ENCODE measurements at places on chromosomes 7 and 10.
A peak's percentile ranks its signal among the peaks of the same experiment; 100 is the strongest.

DNA sequence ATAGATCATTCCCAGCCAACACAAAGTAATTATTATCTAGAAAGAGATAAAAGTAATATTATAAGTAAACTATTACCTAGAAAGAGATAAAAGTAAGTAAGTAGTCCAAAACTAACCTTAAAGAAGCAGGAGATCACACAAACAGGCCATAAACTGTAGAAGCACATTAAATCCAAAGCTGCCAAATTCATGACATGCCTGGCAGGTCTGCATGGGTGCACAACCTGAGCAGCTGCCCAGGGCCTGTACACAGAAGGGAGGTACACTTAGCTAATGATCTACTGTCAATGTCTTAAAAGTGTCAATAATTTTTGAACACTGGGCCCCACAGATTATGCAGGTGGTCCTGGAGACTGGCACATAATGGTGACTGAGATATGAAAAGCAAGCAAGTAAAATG lies 196.5 kb downstream of the GRM8 start:
- no peak for DNase-seq

DNA sequence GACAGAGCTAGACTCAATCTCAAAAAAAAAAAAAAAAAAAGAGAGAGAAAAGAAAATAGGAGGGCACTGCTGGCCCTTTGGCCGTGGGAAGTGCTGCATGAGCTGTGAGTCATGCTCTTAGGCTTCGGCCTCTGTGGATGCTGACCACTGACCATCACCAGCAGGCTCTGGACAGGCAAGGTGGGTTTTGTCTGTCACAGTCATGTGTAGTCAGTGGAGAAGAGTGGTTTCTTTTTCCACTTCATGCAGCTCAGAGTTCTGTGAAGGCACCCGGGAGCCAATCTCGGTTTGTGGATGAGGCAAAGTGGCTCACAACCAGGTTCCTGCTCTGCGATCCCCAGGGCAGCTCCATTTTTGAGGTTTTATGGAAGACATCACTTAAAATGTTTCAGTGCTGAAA lies 58.1 kb downstream of the PRTFDC1 start:
- no peak for DNase-seq

GRCh38 chr10:132641401-132641800 lies 103.8 kb downstream of the INPP5A start:
- no peak for DNase-seq

- DNase-seq, result no peak
Observed at GRCh38 chr10:18786478-18786877, 127.2 kb downstream of the ARL5B start.

DNA sequence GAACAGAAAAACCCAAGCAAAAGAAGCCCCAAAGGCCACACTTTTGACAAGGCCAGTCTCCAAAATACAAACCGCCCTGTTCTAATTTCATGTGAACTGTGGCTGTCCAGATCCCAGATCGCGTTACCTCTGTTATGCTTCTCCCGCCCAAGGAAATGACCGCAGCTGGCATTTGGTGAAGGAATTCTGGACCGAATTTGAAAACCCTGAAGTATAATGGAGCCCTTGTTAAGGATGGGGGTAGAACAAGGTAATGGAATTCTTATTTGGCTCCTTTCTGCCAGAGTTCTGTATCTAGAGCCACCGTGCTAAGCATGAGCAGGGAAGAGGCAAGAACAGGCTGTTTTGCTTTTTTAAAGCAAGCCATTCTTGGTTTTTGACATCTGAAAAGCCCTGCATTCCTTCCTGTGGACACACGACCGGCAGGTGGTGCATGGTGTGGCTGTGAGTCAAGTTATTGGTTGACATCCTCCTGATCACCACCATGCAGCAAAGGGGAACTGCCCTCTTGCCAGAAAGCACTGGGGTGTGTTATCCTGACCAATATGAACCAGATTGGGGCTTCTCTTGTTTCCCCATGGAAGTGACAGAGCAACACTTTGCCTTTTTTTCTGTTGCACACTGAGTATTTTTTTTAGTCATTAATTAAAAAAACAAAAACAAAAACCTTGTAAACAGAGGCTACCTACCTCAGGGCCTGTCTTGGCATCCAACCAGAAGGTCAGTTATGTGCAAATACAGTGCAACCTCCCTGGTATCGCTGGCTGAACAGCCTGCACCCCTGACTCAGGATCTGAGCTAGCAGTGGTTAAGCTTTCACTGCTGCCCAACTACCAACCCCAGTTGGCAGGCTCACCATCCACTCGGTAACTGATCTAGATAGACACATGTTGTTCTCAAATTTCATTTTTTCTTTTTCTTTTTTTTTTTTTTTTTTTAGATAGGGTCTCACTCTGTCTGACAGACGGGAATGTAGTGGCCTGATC lies 14.2 kb downstream of the UCMA start:
- no peak for DNase-seq

DNA sequence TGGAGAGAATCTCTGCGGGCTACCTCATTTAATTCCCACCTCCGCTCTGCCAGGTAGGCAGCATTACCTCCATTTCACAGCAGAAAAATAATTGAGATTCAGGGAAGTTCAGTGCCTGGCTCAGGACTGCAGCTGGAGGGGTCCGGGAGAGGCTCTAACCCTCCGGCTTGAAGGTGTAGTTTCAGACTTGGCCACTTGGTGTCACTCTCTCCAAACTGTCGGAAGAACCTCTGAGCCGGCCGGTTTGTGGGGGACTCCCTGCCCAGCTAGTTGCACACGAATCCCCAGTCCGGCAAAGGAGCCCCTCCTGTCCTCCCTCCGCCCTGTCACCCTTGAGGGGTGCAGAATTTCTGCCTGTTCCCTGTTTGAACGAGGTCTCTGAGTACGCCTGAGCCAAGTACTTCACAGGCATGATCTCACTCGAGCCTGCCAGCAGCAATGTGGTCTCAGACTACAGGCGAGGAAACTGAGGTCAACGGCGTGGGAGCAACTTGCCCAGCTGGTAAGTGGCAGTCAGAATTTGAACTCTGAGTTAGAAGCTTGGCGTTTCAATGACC lies 144.7 kb upstream of the ZNF716 start:
- no peak for DNase-seq

- DNase-seq, result no peak
Observed at GRCh38 chr7:117077658-117078057, 124.4 kb downstream of the ST7 start.

- no peak for DNase-seq
Observed at GRCh38 chr7:43553999-43554398, 28.9 kb upstream of the STK17A start.

- DNase-seq, result no peak
Observed at GRCh38 chr7:82615527-82615926, 171.9 kb upstream of the CACNA2D1 start.

DNA sequence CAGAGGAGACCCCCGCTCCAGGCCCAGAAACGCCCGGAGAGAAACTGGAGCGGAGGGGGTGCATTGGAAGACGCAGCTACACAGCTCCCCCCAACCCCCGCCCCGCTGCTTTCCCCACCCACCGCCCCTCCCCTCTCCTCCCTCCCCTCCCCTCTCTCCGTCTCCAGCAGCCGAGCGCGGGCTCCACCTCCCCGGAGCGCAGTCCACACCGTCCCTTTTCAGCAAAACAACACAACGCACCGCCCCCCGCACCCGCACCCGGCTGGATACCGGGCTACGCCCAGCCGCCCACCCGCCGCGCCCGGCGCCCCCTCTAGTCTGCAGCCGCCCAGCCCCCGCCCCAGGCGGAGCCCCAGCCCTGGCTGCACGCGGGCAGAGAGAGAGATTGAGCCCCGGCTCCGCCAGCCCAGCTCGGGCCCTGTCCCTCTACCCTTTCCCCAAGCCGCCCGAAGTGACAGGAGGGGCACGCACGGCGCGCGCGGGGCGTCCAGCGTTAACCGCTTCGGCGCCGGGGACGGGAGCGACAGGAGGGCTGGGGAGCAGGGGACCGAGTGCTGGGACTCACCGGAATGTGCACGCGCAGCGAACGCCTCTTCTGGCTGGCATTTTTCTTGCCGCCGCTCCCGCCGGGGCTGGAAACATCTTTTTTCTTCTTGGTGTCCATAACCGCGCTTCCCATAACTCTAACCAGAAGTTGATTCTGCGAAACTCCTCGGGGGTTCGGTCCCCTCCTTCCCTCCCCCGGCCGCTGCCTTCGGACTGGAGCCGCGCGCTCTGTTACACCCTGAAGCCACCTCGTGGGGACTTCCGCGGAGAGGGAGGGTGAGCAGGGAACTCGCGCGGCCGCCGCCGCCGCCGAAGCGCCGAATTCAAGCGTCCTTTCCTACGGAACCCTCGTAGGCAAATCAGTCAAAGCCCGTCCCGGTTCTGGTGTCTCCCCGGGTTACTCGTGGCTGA lies 695 bp downstream of the PRKAG2 start:
- DNase-seq, result peak; percentile 54

DNA sequence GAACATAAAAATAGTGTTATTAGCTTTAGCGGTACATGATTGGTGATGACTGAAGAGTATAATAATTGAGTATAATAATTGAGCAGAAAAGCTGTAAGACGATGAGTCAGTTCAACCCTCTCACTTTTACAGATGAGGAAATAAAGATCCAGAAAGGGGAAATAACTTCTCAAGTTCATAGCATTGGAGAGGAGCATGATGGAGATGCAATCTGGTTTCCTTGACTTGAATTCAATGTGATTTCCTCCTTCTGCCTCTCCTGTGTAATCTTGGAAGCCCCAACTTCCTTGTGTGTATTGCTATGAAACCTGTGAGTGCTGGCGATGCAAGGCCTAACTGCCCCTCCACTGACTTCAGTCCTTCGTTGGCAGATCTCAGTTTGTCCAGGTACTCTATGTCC lies 265.1 kb downstream of the LRMDA start:
- no peak for DNase-seq

DNA sequence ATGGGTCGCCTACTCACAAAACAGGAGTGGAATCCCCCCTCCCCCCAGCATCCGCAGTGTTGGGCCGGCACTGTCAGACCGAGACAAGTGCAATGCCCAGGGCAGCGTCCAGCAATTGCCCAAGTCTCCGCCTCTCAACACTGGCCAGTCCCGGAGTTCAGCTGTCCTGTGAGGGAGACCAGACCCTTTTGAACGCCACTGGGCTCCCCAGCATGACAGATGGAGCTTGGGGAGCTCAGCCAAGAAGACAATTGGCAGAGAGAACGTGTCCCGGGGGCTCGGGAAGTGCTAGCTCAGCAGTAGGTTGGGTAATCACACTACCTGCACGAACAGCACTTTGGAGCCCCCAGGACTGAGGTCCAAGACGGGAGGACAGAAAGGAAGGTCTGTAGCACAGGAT lies 4.7 kb downstream of the COPS6 start:
- DNase-seq, result no peak

- DNase-seq, result no peak
Observed at GRCh38 chr7:28762651-28763050, 195.5 kb downstream of the TRIL start.

GRCh38 chr7:24729365-24730017 lies 27.8 kb downstream of the GSDME start:
- no peak for DNase-seq

DNA sequence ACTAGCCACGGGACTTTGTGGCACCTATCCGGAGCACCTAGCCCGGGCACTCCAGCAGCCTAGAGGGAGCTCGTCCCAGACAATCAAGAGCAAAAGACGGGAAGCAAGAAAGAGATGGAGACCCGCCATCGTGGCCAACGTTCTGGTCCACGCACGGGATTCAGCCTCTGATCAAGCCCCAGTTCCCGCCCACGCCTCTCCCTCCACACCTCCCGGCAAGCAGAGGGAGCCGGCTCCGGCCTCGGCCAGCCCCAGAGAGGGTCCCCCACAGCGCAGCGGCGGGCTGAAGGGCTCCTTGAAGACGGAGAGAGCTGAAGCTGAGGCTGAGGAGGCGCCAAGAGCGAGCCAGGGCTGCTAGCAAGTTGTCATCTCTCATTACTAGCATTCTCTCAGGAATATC lies 992 bp upstream of the SLC39A12 start:
- DNase-seq, result no peak

DNA sequence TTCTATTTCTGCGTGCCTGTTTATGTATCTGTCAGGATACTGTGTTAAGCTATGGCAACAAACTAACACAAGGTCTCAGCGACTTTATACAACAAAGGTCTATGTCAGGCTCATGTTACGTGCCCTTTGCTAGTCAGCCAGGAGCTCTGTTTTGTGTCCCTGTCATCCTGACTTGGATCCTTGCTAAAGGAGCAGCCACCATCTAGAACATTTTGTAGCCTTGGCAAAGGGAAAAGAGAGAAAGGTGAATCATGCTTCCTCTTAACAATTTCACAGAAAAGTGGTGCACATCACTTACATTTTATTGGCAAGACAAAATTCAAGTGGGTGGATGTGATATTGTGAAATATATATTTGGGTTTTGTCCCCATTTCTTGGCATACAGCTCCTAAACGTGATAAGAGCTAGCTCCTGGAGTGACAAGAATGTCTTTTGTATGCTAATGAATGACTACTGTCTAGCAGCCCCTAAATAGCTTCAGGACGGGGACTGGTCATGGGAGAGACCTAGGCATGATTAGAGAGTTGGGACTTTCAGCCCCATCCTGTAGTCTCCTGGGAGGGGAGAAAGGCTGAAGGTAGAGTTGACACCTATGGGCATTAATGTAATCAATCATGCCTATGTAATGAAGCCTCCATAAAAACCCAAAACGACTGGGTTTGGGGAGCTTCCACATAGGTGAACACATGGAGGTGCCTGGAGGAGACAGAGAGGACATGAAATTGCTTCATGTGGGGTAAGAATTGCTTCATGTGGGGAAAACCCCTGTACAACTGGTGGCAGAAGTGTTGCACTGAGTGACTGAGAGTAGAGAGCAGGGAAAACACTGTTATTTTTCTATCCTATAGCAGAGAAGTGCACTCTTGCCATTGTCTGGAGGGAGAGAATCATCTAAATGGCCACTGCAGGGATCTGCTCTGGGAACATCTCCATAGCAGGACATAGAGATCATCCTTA lies 33.0 kb downstream of the MRPL32 start:
- no peak for DNase-seq

GRCh38 chr7:2715341-2716231 lies 27.6 kb downstream of the AMZ1 start:
- peak; percentile 27 for DNase-seq

DNA sequence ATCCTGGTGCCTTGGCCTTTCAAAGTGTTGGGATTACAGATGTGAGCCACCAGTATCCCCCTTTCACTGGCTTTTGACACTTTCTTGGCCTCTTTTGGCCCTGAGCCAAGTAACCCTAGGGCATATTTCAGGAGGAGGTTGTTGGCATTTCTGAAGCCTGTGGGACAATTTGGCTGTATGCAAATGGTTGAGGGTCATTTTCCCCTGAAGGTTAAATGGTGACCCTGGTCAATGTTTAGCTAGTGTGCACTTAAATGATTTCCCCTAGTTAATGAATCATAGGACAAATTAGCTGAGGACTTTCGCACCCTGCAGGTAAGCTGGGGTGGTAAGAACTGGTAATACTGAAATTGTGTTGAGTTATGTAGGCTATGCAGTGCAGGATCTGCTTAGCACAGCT lies 660.5 kb downstream of the LRMDA start:
- DNase-seq, result no peak
